ENCODE measurements at places on chromosomes 2 and 18.

GRCh38 chr2:225041207-225041850, 939 bp downstream of the DOCK10 start:
- no peak for DNase-seq

GRCh38 chr2:46569766-46570165, 90.4 kb downstream of the TMEM247 start:
- no peak for DNase-seq

- no peak for DNase-seq
Measured at GRCh38 chr18:10526561-10526949, 728 bp downstream of the NAPG start.

DNA sequence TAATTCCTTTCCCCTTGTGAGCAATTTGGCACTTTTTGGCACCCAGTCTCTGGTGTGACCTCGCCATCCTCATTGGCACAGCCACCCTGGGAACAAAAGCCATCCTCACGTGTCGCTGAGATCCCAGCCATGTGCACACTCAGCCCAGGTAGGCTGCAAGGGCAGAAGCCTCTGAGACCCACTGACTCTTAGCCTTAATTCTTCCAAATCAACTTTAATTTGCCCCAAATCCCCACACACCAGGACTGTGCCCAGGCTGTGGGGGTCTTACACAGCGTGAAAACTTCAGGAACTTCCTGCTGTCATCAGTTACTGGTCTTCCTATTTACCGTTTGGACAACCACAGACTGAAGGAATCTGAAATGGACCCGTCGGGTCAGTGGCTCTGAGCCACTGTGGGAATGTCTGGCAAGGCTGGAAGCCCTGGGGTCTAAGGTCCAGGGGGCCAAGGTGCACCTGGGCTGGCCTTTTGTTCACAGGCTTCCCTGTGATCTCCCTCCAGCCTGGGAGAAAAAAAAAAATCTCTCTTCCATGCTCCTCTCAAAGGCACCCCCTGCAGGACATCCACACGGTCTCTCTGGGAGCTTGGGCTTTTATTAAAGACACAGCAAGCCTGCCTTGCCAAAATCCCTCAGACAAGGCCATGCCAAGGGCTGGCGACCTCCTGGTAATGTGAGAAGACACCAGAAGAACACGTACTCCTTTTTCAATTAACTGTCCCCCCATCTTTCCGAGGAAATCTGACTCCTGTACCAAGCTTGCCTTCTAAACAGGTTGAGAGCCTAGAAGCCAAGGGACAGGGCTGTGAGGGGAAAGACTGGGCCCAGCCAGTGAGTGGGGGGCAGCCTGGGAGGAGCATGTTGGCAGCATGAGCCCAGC, 42.1 kb upstream of the LAPTM4A start:
- DNase-seq = peak; percentile 59

DNA sequence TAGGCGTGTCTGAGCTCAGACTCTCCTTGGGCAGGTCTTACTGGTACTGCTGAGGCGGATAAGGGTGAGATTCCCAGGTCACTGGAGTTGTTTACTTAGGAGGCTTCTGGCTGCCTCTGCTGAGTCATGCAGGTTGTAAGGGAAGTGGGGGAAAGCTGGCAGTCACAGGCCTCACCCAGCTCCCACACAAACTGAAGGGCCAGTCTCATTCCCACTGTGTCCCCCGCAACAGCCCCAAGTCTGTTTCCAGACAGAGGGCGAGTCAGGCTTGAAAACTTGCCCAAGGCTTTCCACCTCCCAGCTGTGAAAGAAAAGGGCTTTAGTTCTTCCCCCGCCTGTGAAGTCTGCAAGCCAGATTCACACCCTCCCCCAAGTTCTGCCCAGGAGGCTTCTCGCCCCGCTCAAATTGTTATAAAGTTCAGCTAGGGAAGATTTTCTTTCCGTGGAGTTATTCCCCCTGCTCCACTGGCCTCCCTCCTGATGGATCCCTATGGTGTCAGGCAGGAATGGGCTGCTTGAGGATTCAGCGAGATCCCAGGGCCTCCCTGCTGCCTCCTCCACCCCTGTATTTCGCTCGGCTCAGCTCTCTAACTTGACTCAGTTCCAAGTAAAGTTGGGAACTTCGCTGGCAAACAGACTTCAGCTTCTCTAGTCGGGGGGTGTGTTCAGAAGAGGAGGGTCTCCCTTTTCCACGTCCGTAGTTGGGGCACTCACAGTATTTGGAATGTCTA, 248.6 kb downstream of the NR4A2 start:
- no peak for DNase-seq

DNA sequence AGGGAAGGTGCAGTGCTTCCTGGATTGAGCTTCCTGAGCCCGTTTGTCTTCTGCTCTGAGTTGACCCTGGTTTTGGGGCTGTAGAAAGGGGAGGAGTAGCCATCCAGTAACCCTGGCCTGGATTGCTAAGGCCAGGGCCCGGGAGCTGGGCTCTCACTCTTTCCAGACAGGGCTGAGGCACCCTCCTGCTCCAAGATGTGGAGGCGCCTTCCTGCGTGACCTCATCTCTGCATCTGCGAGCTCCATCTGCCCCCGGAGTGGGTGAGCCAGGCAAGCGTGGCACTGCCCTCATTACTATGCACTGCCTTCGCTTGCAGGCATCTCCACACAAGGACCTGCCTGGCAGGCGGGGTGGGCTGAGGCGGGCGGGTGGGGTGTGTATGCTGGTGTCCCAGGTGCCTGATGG, 58.0 kb downstream of the RAB31 start:
- no peak for DNase-seq

GRCh38 chr2:43344868-43345373, 118.5 kb upstream of the ZFP36L2 start:
- no peak for DNase-seq

DNA sequence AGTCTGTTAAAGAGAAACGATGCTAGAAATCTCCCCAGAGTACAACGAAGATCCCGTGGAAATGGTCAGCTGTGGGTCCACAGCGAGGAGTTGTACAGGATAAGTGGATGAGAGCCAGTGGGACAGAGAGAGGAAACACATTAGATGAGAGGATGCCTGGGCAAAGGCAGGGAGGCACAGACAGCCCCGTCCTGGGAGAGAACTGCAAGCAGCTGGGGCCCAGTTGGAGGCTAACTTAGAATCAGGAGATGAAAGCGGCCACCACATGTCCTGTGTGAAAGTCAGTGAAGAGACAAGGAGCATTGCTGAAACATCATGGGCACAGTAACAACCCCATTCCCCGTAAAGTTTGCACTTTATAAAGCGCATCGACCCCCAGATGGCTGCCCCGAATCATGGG, 157.5 kb downstream of the RAPGEF4 start:
- no peak for DNase-seq

DNA sequence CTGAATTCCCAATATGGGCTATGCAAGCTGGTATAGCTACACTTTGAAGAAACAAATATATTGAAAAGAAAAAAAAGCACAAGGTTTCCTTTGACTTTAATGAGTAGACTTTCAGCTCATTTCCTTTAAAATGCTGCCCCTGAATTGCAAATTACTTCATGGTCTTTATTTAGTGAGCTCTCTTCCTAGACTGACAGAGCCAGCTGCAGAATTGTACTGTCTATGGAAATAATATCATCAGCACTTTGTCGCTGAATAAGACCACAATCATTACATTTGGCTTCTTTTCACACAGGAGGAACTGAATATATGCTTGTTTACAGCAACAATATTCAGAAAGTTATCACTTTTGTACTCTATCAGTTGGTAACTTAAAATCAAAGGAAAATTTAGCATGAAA, 41.7 kb downstream of the ARL5A start:
- DNase-seq = no peak

GRCh38 chr2:3272761-3273160, 104.9 kb downstream of the EIPR1 start:
- no peak for DNase-seq

- no peak for DNase-seq
Measured at GRCh38 chr2:113180131-113180946, 6.6 kb downstream of the PSD4 start.

GRCh38 chr18:22169011-22169888, at the start of gene GATA6:
Gene GATA6, plus strand, starts transcription at chr18:22169589. Its CDS starts 1,556 bp downstream, at chr18:22171145.
- peak; percentile 70 for DNase-seq

GRCh38 chr2:83238111-83238510, 1221.0 kb downstream of the SUCLG1 start:
- DNase-seq = no peak

DNA sequence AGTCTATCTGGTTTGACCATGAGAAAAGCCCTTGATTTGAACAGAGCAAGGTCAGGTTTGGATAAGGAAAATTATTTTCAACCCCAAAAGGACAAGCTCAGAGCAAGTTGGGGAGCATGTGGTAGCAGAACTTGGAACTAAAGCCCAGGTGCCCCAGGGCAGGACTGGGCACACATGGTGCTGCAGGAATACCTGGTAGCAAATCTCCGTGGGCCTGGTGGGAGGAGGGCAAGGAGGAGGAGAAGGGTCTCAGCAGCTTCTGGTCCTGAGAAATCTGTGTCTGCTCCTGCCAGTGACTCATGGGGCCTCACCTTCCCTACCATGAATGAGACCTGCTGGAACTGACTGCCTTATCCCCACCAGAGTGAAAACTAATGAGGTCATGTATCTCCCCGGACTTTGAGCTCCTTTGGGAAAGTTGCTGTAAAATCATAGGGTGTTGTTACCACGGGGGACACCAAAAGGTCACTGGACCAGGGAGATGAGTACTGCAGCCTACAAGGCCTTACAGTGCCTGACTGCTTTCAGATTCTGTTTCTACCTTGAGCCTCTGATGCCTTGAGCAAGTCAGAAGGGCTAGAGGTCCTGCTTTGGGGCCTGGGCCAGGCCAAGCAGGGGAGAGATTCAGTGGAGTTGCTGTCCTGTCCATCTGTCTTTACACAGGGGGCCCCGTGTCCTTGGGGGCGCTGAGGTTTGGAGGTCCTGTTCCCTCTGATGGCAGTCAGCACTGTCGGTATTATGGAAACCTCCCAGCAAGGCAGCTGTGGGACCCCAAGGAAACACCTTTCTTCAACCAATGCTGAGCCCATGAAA, 304.0 kb downstream of the MYCN start:
- DNase-seq = no peak

DNA sequence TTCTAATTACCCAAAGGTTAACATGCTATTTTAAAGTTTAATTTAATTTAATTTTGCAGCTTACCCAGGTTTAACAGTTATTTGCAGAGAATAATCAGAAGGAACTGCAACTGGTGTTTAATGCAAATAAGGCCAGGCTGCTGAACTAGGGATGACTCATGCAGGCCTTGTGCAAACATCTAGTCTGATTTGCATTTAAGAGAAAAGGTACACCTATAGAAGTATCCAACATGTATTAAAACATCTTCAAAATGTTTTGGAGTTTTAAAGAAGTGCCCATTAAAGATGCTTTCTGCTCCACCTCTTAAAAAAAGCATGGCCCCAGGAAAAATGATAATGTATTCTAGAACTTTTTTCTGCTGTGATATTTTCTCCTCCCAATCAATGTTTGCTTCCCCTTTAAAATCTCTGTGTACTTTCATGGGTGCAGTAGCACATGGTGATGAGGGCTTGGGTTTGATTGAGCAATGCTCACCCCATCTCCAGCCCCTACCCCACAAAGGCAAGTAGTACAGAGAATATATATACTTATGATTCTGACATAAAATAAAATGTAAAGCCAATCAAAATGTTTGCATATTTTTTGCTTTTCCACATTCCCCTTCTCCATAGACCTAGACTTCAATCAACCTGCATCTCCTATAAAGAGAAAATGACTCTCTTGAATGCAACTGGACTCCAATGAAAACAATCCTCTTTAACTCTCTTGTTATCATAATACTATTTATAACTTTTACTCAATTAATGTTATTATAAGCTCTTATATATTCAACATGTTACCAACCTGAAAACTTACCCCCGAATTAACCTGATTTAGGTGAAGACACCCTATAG, 54.1 kb downstream of the ATP8B1 start:
- no peak for DNase-seq

DNA sequence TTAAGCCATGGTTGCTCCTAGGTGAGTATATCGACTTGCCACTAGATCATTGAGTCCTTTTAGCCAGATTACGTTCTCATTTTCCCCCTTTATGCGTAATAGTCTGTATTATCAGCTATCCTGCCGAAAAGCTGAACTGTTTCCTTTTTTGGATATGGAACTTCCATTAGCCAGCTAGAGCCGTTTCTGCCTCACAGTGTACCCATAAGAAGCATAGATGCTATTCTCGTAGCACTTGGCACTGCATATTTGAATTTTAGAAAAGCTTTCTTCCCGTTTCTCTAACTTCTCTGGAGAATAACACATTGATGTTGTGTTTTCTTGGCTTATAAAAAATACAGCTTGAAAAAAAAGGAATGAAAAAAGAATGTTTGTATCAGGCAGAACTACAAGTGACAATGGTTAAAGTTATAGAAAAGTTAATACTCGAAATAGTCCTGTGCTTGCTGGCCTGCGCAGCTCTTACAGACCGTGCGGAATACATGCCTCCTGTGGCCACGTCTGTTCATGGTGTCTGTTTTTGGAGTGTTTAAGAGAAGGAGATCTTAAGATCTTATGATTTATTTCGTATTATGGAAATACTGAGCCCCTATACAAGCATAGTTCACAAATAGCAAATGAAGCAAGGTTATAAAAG, 710 bp downstream of the DUSP19 start:
- no peak for DNase-seq

DNA sequence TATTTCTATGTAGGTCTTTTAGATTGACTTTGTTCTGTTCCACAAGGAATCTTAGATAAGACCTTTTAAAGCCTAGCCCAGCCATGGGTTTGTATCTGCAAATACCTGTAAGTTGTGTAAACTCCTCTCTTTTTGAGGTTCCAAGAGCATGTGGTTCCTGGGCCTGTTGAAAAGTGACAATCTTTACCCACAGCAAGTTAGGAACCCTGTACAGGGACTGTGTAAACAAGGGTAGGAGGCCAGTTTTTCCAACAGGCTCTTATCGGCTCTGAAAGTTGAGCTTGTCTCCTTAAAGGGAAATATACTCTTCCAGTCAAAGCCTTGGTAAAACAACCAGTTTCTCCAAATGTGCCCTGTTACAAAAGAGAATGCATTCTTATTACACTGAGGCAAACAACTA, 15.3 kb upstream of the ASXL3 start:
- DNase-seq = no peak

DNA sequence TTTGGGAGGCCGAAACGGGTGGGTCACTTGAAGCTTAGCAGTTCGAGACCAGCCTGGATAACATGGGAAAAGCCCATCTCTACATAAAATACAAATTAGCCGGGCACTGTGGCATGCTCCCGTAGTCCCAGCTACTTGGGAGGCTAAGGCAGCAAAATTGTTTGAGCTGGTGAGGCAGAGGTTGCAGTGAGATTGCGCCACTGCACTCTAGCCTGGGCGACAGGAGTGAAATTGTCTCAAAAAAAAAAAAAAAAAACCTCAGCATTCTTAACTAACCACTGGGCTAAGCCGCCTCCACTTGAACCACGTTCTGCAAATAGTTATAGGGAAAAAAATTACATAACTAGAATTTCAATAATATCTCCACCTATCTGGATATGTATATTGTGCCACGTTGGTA, 2.3 kb downstream of the FOXI3 start:
- DNase-seq = no peak

- no peak for DNase-seq
Measured at GRCh38 chr2:9664365-9664764, 33.6 kb upstream of the YWHAQ start.

DNA sequence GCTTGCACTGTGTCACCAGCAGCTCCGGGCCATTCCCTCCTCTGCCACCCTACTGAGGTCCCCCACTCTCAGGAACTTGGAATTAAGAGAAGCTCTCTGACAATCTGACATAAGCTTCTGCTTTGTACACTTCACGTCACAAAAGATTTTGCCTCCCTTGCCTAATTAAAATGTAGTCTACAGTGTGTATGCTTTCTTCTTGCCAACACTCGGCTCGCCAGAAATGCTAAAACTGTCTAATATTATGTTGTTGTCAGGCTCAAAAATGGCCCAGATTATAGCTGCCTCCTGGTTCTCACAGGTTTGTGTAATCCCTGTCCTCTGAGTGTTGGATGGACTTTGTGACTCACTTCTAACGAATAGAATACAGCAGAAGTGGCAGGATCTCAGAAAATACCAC, 474.7 kb downstream of the MBD2 start:
- no peak for DNase-seq

Data from fibroblast of skin of left quadriceps (primary cell).